ENCODE measurements at places on chromosomes 7 and 10.

GRCh38 chr10:12484941-12485805, 135.8 kb downstream of the CAMK1D start:
- DNase-seq, result peak; percentile 28

DNA sequence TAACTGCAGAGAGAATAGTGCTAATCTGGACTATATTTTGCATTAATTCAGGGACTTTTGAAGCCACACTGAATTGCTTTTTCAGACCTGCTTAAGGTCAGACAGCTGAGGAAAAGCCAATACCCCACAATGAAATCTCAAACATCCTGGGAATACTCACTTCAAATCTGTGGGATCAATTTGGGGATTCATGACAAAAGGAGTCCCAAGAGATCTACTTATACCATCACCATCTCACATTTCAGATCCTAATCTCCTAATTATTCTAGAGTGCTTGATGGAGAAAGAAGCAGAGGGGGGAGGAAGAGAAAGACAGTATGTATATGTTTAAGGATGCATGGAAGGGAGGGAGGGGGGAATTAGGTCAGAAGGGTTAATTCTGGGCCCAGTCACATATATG, 202.2 kb downstream of the CACNA2D1 start:
- no peak for DNase-seq

DNA sequence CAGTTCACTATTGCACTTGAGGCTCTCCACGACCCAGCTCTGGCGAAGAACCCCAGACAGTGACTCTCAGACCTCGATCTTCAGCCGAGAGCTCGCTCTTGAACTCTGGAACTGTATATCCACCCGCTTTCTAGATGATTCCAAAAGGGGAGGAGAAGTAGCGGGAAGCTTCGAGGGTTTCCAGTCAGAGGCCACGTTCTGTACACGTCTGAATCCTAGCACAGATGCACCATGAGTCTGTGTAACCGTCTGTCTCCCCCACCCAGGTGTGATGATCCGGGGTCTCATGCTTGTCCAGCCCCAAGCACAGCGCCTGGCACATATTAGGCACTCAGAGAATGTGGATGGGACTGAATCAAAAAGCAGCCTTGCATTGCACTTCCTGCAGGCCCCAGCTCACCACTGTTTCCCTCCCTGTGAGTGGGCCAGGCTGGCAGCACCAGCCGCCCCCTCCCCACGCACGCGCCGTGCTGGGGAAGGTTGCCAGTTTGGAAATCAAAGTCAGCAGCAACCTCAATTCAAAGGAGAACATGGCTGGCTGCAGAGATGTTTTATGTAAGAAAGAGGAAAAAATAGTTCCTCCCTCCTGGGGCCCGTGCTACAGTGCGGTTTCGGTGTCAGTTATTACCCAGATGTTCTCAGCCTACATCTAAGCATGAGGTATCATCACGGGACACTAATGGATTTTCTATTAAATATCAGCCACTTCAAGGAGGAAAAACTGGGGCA, 5.7 kb downstream of the GRID2IP start:
- no peak for DNase-seq

DNA sequence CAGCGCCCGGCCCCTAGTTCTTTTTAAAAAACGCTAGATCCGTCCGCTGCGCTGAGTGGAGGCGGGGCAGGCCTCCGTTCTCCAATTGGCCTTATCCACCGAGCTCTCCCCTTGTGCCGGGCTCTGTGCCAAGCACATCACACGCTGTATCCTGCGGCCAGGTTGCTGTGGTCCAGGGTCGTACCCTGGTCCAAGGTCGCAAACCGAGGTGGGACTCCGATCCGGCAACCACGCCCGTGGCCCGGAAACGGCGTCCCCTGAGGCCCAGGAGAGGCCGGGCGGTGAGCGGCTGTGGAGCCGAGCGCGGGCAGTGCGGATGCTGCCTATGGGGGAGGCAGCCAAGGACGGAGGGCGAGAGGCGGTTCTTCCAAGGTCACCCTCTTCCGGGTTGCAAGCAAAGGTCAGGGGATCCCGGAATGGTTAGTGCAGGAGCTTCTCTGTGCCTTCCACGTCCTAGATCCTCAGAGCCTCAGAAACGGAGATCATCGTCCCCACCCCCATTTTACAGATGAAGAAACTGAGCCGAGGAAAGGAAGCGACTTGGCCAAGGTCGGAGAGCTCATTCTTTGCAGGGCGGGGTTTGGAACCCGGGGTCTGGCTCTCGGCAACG, 72.4 kb upstream of the LRRC4 start:
- DNase-seq, result no peak

GRCh38 chr7:36079446-36080025, 73.5 kb upstream of the EEPD1 start:
- DNase-seq, result no peak

DNA sequence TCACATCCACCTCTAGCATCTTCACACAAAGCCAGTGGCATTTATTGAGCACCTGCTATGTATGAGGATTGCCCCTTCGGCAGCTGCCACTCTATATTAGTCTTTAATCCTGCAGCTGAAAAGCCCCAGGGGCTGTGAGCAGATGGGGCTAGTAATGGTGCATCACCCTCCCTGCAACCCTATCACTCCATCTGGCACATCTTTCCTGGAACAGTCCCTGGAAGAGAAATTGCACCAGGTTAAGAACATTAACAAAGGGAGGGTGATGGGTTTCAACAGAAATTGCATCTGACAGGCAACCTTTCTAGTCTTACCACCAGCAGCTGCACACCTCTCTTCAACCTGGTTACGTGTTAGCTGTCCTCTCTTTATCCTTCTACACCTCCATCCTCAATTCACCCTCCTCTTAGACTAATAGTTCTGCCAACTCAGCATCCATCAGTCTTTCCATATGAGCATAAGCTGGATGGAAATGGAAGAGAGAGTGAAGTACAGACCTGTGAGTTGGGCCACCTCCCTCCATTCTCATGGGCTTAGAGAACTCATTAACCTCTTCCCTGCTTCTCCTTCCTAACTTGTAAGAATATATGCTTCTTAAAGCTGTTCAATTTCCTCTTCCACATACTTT, 168.6 kb upstream of the NEBL start:
- no peak for DNase-seq

- DNase-seq, result no peak
These were observed 1064.1 kb upstream of the GHITM start for GRCh38 chr10:83075016-83075814.

DNA sequence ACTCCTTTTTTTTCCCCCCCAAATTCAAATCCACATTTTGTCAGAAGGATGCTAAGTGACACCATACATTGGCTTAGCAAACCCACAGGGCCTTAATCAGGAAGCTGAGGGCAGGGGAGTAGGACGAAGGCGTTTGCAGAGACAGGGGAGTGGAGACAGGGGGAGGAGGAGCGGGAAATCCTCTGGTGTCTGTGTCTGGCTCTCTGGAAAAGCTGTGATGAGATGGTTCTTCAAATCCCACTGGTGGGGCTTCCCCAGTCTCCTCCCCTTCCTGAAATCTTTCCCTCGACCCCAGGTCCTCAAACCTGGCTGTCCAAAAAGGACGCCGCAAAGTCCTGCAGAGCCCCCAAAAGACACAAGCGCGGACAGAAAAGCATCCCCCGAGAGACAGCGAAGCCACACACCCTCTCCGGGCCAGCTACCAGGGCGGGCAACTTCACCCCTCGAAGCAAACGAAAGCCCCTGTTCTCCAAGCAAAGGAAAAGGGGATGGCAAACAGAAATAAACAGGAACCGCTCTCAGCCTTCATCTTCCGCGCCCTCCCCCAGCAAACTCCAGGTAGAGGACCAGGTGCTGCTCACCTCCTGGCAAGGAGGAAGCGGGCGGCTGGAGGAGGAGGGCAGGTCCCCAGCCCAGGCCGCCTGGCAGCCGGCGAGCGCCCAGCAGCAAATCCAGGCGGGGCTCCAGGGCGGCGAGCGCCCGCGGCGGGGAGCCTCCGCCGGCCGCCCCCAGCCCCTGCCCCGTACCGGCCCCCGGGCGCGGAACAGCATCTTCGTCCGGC, 520 bp downstream of the ELAPOR2 start:
- no peak for DNase-seq

GRCh38 chr10:17430647-17431355, 23.6 kb downstream of the ST8SIA6 start:
- peak; percentile 45 for DNase-seq

DNA sequence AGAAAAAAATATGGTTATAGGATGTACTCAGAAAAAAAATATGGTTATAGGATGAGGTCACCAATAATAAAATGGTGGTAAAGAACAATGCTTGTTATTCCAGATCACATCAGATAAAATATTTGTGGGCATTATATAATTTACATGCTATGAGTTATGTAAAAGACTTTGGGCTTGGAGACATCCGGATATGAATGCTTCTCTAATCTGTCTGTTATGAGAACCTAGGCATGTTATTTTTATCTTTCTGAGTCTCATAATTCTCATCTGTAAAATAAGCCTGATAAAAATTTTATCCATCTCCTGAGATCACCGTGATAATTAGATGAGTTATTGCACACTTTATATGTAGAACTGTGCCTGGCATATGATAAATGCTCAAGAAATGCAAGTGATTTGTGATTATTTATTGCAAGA, 37.8 kb downstream of the DKK1 start:
- DNase-seq, result no peak

- no peak for DNase-seq
These were observed 1.5 kb upstream of the TACR2 start for GRCh38 chr10:69418052-69418752.

GRCh38 chr10:4514445-4515108, 311.4 kb upstream of the AKR1E2 start:
- DNase-seq, result no peak

- DNase-seq, result no peak
These were observed 11.8 kb downstream of the NCOA4 start for GRCh38 chr10:46018453-46019176.

- DNase-seq, result no peak
These were observed 182.1 kb downstream of the ZMYND11 start for GRCh38 chr10:317271-317769.

DNA sequence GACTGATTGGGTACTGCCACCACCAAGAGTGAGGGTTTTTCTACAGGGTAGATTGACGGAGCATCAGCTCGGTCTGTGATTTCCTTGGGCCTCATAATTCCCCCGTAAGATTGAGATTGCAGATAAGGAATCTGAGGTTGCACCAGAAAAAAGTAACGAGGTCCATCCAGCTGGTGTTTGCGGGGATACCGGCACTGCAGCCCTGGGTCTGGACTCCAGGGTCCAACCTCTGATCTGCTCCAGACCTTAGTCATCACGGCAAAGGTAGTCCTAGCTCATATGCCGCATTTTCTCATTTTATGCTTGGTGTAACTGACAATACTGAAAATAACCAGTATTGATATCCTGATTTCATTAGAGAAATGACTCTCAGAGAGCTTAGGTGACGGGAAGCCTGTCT, 3.9 kb downstream of the CARD11 start:
- no peak for DNase-seq

DNA sequence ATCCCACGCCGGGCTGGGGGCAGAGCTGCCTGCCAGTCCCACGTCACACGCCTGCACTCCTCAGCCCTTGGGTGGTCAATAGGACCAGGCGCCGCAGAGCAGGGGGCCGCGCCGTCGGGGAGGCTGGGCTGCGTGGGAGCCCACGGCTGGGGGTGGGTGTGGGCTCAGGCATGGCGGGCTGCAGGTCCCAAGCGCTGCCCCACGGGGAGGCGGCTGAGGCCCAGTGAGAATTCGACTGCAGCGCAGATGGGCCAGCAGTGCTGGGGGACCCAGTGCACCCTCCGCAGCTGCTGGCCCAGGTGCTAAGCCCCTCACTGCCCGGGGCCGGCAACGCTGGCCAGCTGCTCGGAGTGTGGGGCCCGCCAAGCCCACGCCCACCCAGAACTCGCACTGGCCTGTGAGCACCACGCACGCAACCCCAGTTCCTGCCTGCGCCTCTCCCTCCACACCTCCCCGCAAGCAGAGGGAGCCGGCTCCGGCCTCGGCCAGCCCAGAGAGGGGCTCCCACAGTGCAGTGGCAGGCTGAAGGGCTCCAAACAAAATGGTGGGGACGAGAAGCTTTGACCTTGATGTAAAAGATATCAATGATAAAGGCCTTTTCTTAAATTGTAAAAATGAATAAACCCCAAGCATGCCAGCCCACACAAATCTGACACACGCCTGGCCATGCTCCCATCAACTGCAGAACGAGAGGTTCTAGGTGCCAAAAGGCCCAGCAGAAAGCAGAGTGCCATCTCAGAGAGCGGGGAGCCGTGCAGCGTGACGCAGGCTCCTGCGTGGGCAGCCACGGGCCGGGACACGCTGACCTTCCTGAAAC, 255.5 kb downstream of the MAD1L1 start:
- no peak for DNase-seq

DNA sequence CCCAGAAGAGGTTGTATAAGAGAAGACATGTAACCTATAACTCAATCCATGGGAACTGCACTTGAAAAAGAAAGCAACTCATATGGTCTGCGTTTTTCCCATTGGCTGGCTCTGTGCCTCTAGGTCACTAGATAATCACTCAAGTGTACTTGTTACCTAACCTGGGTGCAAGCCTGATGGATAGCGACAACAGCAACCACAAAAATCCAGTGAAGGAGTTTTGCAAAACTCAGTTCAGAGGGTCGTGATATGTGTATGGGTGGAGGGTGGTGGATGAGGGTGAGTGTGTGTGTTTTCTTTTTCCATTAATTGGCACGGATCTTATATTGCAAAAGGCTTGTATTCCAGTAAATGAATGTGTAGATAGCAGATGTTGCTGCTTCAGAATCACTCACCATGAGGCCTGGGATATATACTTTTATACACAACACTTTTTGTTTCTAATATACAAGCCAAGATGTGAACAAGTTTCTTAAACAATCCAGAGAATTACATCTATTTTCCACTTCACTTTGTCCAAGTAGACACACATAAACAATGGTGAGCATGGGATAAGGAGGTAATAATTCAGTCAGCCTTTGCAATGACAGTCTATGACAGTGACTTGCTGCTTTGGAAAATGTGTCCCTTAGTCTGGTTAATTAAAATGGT, 286.9 kb upstream of the DKK1 start:
- DNase-seq, result no peak

GRCh38 chr7:46239846-46240245, 318.8 kb upstream of the IGFBP3 start:
- no peak for DNase-seq

GRCh38 chr7:106866298-106867281, 1.5 kb downstream of the PIK3CG start:
- DNase-seq, result no peak

DNA sequence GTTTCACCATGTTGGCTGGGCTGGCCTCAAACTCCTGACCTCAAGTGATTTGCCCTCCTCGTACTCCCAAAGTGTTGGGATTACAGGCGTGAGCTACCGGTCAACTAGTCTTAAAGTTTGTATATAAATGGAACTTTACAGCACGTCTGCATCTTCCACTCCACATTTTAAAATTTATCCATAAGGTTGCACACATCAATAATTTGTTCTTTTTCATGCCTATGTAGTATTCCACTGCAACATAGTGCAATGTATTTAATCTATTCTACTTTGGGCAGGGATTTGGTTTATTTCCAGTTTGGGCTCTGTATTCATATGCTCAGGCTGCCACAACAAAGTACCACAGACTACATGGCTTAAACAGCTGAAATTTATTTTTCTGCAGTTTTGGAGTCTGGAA, 90.0 kb downstream of the NPTX2 start:
- DNase-seq, result no peak

- no peak for DNase-seq
These were observed 216.9 kb downstream of the POLR1F start for GRCh38 chr7:19491821-19492452.
